ENCODE measurements at places on chromosomes 7 and 10. TPM values are rescaled to one million over a fixed set of nuclear protein-coding genes. Genes with fewer than 3 reads are reported as not detected.

DNA sequence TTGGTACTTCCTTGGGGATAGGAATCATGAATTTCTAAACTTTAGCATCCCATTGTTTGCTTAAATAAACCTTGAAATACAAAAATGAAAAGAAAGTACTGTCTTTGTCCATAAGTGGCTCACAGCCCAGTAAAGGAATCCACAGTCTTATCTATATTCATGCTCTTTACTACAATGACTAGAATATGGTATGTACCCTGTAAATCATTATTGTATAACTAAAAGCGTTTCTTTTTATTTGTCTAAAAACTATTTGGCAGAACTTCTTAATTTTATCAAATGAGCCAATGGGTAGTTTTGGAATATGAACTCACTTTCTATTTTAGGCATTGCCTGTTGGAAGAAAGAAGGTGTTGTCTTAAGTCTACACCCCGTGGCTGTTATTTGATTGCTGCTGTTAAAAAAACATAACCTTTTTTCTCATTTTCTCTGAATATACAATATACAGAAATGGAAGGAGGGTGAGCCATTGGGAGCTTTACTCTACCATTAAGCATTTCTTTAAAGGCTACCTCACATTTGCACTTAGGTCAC lies 12.4 kb upstream of the STRIP2 start:
- H3K27me3 ChIP-seq, result no peaks in the 10 kb centered on the region
- H3K36me3 ChIP-seq, result no peaks in the 10 kb centered on the region
- no peak for DNase-seq
- H3K4me3 ChIP-seq, result no peak overlapping the region
- no peak overlapping the region for H3K27ac ChIP-seq

DNA sequence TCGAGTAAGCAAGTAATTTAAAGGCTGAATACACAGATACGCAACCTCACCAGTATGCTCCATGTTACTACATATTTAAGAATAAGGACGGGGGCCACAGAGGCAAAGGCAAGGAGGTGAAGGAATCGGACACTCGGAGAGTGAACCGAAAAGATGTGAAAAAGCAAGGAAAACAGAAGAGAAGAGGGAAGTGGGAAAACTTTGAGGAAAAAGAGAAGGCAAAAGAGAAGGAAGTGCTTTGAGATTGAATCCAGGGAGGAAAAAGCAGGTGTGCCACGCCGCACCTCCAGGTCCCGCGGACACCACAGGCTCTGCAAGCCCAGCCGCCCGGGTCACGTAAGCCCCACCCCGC lies 367 bp upstream of the AVL9 start:
- no peaks in the 10 kb centered on the region for H3K36me3 ChIP-seq
- peak overlapping the region; percentile 90 for H3K4me3 ChIP-seq
- peak overlapping the region; percentile 98 for H3K27ac ChIP-seq
- no peaks in the 10 kb centered on the region for H3K4me1 ChIP-seq
- no peaks in the 10 kb centered on the region for H3K27me3 ChIP-seq
- DNase-seq, result no peak

DNA sequence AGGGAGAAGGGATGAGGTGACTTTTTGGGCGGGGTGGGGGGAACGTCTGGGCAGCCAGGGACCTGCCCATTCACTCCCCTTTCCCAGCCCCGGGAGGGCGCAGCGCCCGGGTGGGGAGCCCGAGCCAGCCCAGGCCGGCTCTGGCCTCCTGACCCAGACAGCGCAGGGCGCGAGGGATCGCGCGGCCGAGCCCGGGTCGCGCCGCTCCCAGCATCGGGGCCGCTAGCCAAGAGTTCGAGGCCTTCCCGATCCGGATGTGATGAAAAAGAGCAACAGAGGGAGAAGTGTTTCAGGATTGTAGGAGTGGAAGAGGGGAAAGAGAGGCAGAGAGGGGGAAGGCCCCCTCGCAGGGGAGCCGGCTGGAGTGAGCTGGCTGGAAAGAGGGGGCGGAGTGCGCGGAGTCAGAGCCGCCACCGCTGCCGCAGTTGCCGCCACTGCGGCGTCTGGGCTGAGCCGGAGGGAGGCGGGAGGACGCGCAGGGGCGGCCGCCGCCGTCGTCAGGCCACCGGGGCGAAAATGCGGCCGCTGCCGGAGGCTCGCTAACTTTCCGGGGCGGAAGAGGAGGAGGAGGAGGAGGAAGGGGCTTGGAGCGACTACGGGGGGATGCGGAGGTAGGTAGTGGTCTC lies at the start of gene MDFIC:
Gene MDFIC (plus strand): TSS at position 69 of the 626 bp plus-strand sequence. CDS start 940 bp downstream, outside the sequence.
- DNase-seq, result peak; percentile 60
- peak within 1 kb of the TSS; percentile 52 for H3K4me3 ChIP-seq
- no peaks in the 10 kb centered on the region for H3K27me3 ChIP-seq
- no peaks in the 10 kb centered on the region for H3K36me3 ChIP-seq
- peaks cover 26% of the 10 kb centered on the region for H3K4me1 ChIP-seq

DNA sequence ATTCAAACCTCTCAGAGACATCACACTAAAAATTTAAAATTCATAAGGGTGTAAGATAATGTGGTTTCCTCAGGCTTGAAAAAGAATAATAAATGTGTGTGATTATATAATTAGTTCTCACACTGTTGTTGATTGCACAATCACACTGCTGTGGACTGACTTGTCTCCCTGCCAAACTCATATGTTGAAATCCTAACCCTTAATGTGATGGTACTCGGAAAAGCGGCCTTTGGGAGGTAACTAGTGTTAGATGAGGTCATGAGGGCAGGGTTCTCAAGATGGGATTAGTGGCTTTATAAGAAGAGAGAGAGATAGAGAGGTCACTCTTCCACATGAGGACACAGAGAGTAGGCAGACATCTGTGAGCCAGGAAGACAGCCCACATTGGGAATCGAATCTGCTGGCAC lies 128.5 kb upstream of the COL1A2 start:
- no peak overlapping the region for H3K4me3 ChIP-seq
- no peaks in the 10 kb centered on the region for H3K27me3 ChIP-seq
- no peaks in the 10 kb centered on the region for H3K36me3 ChIP-seq
- peaks cover 18% of the 10 kb centered on the region for H3K4me1 ChIP-seq

- no peaks in the 10 kb centered on the region for H3K4me1 ChIP-seq
- no peaks in the 10 kb centered on the region for H3K27me3 ChIP-seq
- DNase-seq, result no peak
- no peaks in the 10 kb centered on the region for H3K36me3 ChIP-seq
- no peak overlapping the region for H3K4me3 ChIP-seq
- H3K27ac ChIP-seq, result no peak overlapping the region
Observed at GRCh38 chr7:68604541-68604940, 993.7 kb upstream of the AUTS2 start.

DNA sequence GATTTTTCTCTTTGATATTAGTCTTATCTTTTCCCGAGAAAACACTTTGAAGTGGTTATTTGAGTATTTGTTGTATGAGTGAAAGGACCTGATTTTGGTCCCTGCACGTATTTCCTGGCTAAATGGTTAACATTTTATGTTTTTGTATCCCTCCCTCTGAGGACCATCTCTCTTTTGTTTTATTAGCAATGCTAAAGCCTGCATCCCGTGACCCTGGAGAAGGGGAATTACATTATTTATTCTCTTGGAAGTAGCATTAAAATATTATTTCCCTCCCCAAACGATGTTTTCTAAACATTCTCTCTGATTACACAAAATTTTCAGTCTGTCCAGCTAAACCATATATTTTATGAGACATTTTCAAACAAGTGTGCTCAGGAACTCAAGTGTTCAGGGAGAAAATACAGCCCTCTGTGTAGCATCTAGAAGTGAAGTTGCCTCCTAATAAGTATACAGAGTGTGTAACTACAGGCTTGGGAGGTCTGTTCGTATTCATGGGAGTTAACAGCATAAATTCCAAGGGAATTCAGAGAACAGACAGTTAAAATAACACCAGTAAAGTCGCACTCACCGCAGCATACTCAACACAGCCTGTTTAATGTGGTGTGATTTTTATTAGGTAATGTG lies 163.8 kb upstream of the NPVF start:
- H3K27ac ChIP-seq, result peak overlapping the region; percentile 77
- no peak overlapping the region for H3K4me3 ChIP-seq
- no peak for DNase-seq
- H3K27me3 ChIP-seq, result no peaks in the 10 kb centered on the region
- no peaks in the 10 kb centered on the region for H3K36me3 ChIP-seq

The NKX1-2 gene
- not detected for total RNA-seq

DNA sequence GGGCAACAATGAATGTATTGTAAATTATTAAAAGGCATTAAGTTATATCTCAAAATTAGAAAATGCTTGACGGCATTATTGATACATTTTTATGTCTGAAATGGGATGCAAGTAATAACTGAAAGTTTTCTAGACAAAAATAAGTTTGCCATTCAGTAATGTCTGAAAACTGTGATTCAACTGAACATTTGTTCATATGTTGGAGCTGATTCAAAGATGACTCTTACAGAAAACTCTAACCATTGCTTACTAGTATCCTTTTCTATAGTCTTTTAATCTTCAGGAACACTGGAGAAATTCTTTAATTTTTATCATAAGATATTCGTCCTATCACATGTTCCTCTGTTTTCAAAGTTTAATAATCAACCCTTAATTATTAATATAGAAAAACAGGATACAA lies 71.1 kb upstream of the TFEC start:
- no peaks in the 10 kb centered on the region for H3K4me1 ChIP-seq
- no peaks in the 10 kb centered on the region for H3K27me3 ChIP-seq

The SLC16A9 gene
- total RNA-seq, result 382 TPM

- no peaks in the 10 kb centered on the region for H3K36me3 ChIP-seq
- peak overlapping the region; percentile 96 for H3K27ac ChIP-seq
- peaks cover 49% of the 10 kb centered on the region for H3K4me1 ChIP-seq
Observed at GRCh38 chr10:1047937-1048336, 982 bp downstream of the IDI1 start.

- DNase-seq, result peak; percentile 44
- H3K27me3 ChIP-seq, result no peaks in the 10 kb centered on the region
- no peak overlapping the region for H3K4me3 ChIP-seq
- H3K27ac ChIP-seq, result peak overlapping the region; percentile 92
Observed at GRCh38 chr10:92590623-92591549, 2.0 kb upstream of the KIF11 start.

The NSUN5 gene
- 17.6 TPM for total RNA-seq

- peak; percentile 33 for DNase-seq
- H3K4me1 ChIP-seq, result peaks cover 37% of the 10 kb centered on the region
- no peaks in the 10 kb centered on the region for H3K27me3 ChIP-seq
- no peak overlapping the region for H3K27ac ChIP-seq
- H3K4me3 ChIP-seq, result peak overlapping the region; percentile 0
Observed at GRCh38 chr10:101840102-101840684, 3.4 kb downstream of the KCNIP2 start.

DNA sequence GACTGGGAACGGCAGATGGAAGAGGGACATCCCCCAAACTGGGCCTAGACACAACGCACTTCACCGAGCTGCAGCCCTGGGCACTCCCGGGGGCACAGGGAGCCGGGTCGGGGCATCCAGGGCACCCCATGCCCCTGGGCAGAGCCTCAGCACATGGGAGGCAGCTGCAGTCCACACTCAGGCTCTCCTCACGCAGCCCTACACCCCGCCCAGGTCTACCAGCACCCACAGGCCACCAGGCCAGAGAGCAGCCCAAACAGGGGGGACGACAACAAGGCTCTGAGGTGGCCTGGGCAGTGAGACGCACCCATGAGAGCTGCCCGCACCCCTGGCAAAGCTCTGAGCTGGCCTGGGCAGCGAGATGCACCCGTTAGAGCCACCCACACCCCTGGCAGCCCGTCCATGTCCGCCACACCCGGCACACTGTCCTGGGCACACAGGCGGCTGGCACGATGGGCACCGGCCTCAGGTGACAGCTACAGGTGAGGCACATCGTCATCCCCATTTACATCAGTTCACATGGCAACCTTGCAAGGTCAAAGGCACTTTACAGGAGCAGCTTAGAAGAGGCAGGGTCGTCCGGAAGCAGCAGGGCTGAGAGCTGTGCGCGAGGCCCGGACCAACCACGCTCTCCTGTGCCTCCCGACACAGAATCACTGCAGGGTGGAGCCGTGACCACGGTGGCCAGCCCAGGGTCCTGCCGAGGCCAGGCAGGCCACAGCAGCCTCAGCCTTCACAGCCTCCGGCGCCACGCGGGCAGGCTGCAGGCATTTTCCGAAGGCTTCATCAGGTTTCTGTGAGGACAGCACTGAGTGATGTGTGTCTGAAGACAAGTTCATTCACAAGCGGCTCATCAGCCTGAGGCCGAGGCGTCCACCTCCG lies 228.6 kb downstream of the MAD1L1 start:
- DNase-seq, result peak; percentile 10
- H3K4me1 ChIP-seq, result peaks cover 10% of the 10 kb centered on the region
- no peaks in the 10 kb centered on the region for H3K36me3 ChIP-seq

The ELN gene
- 11.4 TPM for total RNA-seq

- DNase-seq, result no peak
- H3K36me3 ChIP-seq, result no peaks in the 10 kb centered on the region
- H3K27me3 ChIP-seq, result peaks cover 46% of the 10 kb centered on the region
- H3K4me3 ChIP-seq, result no peak overlapping the region
- H3K27ac ChIP-seq, result no peak overlapping the region
Observed at GRCh38 chr7:151018421-151019129, 5.7 kb downstream of the ATG9B start.

The HOXA11 gene
- total RNA-seq, result 2.4 TPM

GRCh38 chr7:32415936-32416335 lies 74.2 kb downstream of the LSM5 start:
- no peaks in the 10 kb centered on the region for H3K36me3 ChIP-seq
- H3K27ac ChIP-seq, result no peak overlapping the region
- H3K4me1 ChIP-seq, result no peaks in the 10 kb centered on the region
- no peak for DNase-seq
- no peak overlapping the region for H3K4me3 ChIP-seq

DNA sequence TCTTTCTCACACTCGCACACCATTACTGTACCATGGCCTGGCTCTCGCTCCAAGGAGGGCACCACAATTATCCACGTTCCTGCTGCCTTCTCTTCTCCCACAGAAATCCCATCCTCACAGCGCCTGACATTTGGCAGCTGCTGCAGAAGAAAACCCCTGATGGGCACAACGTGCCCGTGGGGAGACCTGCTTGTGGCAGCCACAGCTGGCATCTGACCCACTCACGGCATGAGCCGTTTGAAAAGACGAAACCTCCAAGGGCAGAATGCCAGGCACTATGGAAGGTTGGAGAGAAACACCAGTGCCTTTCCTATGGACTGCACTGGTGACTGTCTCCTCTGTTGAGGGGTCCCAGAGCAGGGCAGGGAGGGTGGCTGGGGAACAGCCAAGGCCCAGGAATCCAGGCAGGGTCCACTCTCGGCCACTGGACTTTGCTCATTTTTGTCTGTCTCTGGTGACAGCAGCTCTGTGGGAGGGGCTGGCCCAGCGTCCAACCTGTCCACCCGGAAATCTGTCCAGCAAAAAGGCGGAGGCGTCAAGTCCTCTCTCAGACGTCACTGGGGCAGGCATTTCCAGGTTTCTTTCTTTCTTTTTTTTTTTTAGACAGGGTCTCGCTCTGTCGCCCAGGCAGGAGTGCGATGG lies 61.0 kb upstream of the MKRN1 start:
- H3K27ac ChIP-seq, result no peak overlapping the region
- peaks cover 14% of the 10 kb centered on the region for H3K4me1 ChIP-seq
- no peaks in the 10 kb centered on the region for H3K36me3 ChIP-seq
- no peaks in the 10 kb centered on the region for H3K27me3 ChIP-seq

The FAM221A gene
- total RNA-seq, result 4.7 TPM

GRCh38 chr10:575402-576129 lies 113.9 kb downstream of the DIP2C start:
- H3K27ac ChIP-seq, result no peak overlapping the region
- no peak for DNase-seq
- H3K4me3 ChIP-seq, result no peak overlapping the region
- H3K36me3 ChIP-seq, result no peaks in the 10 kb centered on the region

GRCh38 chr7:128738570-128739047 lies 550 bp upstream of the CALU start:
- no peaks in the 10 kb centered on the region for H3K36me3 ChIP-seq
- H3K27me3 ChIP-seq, result no peaks in the 10 kb centered on the region
- H3K27ac ChIP-seq, result peak overlapping the region; percentile 97
- peaks cover 31% of the 10 kb centered on the region for H3K4me1 ChIP-seq

The DPP6 gene
- 1.2 TPM for total RNA-seq

Data from adrenal gland (tissue), 19 donors.